ENCODE measurements at places on chromosomes 3 and 15.

- no peak for DNase-seq
Measured at GRCh38 chr3:14877469-14877868, 58.7 kb downstream of the FGD5 start.

DNA sequence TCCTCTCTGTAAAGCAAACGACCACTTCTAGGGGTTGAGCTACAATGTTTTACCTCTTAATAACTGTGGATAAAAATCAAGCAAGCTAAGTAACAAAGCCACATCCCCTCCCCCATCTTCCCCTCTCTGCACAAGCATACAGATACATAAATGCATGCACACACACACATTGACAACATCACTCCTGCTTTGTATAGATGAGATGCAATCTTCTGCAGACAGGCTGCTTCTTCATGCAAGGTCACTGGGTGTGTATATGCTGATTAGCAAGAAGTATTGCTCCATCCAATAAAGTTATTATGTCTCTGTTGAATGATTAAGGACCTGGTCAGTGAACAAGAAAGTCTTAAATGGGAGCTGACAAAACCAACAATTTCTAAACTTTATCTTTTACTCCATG is 8.8 kb upstream of the ATP11B start:
- no peak for DNase-seq

GRCh38 chr3:124858275-124858674 is 28.9 kb downstream of the ITGB5 start:
- DNase-seq: no peak

DNA sequence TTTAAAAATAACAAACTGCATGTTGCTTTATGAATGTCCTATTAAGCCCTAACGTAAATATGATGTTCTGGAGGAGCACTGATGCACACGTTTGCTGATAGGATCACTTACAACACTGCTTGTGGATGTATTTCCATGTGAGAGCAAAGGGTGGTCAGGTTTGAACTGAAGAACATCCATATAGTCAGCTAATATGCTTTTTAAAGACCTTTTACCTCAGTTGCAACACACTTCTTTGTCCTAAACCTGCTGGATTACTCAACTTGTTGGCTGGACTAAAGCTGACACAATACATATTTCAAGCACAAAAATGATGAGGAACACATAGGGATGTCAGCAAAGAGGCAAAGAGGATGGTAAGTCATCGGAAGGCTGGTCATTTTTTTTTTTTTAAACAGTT is 186.6 kb downstream of the TIGIT start:
- no peak for DNase-seq

- DNase-seq: no peak
Measured at GRCh38 chr3:153320585-153321128, 158.6 kb downstream of the RAP2B start.

GRCh38 chr3:184236636-184237035 is 7.3 kb downstream of the VWA5B2 start:
- DNase-seq: no peak

DNA sequence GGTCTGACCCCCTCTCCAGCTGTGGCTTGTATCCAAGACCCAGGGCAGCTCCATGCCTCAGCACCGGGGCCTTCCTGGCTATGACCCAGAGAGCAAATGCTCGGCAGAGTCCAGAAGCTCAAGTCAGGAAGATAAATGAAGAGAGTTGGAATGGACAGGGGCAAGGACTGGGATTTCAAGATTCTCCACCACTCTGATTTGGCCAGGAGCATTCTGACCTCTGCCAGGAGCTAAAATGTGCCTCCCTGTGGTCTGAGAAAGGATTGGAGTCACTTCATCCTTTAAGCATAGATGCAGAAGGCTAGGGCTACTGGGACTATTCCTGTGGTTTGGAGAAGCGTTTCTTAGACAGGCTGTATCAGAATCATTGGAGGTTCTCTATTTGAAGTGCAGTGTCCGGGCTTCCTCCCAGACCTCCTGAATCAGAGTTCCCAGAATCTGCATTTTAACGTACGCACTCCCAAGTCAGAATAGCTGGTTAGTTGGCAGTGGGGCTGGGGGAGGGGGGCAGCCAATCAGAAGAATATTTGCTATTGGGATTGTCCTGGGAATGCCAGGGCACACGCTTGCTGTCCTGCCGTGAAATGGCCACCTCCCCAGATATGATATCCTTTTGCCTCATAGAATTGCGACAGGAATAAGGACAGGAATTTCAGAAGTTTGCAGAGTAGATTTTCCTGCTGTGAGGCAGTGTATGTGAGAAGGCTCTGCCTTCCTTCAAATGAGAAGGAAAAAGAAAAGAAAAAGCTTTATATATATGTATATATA is 57.4 kb downstream of the HRH1 start:
- no peak for DNase-seq

DNA sequence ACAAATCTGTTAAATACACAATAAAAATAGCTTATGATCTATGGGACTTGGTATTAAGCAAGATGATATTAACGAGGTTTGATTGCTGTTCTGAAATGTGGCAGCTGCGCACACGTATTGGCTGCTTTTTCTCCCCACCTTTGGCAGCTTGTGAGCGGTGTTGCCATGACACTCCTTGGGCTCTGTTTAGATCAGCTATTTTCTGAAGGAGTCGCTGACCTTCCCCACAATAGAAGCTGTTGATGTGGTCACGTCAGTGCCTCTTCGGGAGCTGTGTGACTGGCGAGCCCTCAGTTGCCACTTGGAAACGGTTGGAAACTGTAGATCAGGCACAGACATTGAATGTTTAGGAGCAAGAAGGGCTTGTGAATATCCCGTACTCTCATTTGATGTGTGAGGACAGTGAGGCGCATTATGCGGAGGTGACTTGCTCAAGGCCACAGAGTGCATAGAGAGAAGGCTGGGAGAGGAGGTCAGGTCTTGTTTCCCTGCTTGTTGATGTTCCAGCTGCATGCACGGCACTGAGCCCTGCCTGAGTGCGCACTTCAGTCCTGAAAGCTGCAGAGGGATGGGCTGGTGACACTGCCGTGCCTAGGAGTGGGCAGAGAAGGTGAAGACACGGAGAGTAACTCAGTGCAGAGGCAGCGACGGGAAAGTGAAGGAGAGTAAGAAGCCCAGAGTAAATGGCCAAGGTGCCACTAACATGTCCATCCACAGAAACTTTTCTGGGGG is 198.4 kb downstream of the LPP start:
- DNase-seq: no peak

- DNase-seq: peak; percentile 15
Measured at GRCh38 chr3:156816091-156816793, 9.9 kb upstream of the LEKR1 start.

GRCh38 chr15:57364282-57365007 is 11.9 kb upstream of the CGNL1 start:
- no peak for DNase-seq

DNA sequence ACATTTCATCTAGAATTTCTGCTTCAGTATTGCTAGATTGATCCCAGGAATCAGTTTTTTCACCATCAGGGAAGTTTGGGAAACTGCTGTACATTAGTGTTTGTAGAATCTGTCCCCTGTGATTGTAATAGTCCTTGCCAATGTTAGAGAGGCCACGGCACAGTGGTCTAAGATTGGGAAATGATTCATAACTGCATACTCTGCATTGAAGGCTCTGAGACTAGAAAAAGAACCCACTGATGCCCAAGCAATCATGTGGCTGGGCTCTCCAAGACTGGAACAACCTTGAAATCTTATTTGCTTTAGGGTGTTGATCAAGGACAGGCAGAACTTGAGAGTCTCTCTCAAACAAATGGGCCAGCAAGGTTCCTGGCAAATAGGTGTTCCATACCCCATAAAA is 245.6 kb upstream of the LRTM1 start:
- no peak for DNase-seq

DNA sequence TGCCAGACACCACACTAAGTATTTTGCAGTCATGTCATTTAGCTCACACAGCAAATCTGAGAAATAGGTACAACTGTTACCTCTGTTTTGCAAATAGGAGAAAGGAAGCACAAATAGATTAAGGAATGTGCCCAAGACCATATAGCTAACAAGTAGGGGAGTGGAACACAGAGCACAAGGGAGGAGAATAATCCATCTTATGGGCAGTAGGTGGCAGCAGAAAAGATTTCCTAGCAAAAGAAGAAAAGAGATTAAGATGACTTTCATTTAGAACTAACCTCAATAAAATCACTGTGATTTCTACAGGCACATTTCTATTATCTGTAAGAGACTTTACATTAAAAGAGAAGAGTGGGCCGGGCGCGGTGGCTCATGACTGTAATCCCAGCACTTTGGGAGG is 49.1 kb downstream of the NR1I2 start:
- DNase-seq: no peak

- DNase-seq: no peak
Measured at GRCh38 chr15:71932689-71933088, 122.3 kb downstream of the NR2E3 start.

DNA sequence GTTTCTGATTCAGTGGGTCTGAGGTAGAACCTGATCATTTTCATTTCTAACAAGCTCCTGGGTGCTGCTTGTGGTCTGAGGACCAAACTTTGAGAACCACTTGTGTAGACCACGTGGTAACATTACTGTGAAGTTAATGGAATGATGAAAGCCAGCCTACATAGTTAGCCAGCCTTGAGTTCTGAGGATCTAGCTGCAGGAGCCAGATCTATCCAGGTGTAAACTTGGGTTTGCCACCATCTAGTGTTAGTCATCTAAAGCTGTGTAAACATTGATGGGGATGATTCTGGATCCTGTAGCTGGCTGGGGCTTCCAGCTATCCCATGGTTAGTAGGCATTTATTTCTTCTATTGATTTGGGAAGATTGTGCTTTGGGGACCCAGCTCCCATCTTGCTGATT is 170.0 kb downstream of the TMEM108 start:
- DNase-seq: no peak

- no peak for DNase-seq
Measured at GRCh38 chr15:46552316-46552715, 917.5 kb downstream of the SQOR start.

GRCh38 chr3:47527952-47528725 is 14.6 kb upstream of the ELP6 start:
- no peak for DNase-seq

GRCh38 chr15:63190769-63191649 is 1.6 kb downstream of the RAB8B start:
- DNase-seq: no peak

DNA sequence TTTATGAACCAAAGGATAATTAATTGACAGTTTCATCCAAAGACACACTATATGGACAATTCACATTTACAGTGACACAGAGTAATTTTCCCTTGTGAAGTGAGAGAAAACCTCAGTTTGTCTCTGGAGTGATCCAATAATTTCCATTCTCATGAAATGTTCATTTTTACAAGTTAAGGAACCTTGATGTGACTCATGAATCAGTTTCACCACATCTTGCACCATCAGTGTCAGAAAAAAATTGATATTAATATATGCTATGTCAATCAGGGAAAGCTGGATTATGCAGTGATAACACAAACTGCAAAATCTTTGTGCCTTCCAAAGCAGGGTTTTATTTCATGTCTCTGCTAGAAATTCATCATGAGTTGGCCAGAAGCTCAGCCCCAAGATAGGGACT is 348.1 kb downstream of the ARPP21 start:
- DNase-seq: no peak

GRCh38 chr3:117622171-117622841 is 912.7 kb downstream of the TUSC7 start:
- DNase-seq: no peak

DNA sequence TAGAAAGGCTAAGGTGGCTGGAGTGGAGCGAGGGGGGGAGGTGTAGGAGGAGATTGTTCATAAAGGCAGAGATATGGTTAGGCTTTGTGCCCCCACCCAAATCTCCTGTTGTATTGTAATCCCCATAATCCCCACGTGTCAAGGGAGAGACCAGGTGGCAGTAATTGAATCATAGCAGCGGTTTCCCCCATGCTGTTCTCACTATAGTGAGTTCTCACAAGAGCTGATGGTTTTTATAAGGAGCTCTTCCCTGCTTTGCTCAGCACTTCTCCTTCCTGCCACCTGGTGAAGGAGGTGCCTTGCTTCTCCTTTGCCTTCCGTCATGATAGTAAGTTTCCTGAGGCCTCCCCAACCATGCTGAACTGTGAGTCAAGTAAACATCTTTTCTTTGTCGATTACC is 64.7 kb upstream of the CFAP161 start:
- DNase-seq: no peak

DNA sequence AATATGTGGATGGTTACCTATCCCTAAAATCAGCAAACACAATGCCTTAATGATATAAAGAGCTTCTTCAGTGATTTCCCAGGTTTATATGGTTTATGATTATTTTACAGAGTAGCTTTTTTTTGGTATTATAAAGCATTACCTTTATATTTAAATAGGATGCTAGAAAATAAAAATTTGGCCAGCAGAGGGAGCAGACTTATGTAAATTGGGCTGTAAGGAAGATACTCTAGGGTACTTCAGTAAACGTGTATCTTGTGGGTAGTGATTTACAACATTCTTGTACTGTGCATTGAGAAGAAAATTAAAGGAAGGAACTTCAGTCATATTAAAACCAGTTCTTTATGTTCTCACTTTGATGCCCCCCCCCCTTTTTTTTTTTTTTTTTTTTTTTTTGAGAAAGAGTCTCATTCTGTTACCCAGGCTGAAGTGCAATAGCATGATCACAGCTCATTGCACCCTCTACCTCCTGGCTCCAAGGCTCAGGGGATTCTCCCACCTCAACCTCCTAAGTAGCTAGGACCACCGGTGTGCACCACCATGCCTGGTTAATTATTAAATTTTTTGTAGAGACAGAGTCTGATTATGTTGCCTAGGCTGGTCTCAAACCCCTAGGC is 167.9 kb downstream of the BBX start:
- no peak for DNase-seq

DNA sequence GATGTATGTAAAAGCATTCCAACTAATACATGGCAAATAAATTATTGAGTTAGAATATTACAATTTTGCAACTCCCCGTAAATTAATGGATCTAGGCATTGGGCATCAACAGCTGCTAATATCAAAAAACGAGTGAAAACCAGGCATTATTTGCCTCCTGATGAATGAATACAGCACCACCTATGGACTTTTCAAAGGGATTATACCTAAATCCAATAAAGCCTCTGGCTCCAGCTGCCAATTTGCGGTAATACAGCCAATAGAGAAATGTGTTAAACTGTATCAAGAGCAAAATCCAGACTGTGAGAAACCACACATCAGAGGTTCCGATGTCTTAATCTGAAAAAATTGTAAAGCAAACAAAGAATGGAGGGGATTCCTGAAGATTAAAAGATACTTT is 16.3 kb upstream of the A4GNT start:
- DNase-seq: no peak

GRCh38 chr3:173892547-173892946 is 495.0 kb downstream of the NLGN1 start:
- DNase-seq: no peak

DNA sequence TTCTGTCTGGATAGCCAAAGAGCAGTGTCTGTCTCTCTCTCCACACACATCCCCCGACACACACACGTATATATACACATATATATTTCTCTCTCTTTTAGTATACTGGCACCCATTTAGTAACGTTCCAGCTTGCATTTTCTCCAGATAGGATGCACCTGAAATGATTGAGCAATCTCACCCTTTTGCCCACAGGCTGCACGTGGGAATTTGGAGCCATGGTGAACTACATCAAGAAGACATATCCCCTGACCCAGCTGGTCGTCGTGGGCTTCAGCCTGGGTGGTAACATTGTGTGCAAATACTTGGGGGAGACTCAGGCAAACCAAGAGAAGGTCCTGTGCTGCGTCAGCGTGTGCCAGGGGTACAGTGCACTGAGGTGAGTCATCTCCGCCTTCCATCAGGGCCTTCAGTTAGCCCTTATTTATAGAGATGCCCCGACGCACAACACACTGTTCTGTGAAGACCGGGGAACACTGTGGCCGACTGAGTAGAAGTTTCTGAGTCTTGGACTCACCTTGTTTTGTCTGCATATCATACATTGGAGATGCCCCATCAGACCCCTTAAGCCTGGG is 45.7 kb downstream of the RLBP1 start:
- no peak for DNase-seq

- DNase-seq: no peak
Measured at GRCh38 chr3:81425198-81425868, 336.1 kb downstream of the GBE1 start.

All from stimulated activated CD4-positive, alpha-beta T cell treated with anti-CD3 and anti-CD28 coated beads, Interleukin-1b, Interleukin-23, amount 100 ng/mL, for 1 hour (primary cell).